ENCODE measurements at places on chromosomes 13 and 19.

GRCh38 chr13:72198042-72198441, 331.0 kb upstream of the DACH1 start:
- no peak for DNase-seq

- no peak for DNase-seq
Observed at GRCh38 chr19:35220315-35220921, 8.1 kb downstream of the FAM187B start.

DNA sequence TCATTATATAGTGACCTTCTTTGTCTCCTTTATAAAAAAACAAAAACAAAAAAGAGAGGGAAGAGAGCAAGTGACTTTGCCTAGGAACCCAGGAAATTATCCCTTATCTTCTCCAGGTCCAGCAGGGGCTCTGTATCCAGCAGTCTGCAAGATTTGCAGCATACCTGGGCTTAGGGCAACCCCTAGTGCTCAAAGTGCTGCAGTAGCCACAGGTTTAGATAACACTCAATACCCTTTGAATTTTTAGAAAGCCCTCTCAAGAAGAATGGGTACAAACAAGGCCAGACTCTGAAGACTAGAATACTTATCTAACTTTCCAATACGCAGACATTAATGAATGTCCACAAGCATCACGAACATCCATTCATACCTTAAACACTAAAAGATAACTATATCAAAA, 43.2 kb downstream of the CCNA1 start:
- DNase-seq: no peak

DNA sequence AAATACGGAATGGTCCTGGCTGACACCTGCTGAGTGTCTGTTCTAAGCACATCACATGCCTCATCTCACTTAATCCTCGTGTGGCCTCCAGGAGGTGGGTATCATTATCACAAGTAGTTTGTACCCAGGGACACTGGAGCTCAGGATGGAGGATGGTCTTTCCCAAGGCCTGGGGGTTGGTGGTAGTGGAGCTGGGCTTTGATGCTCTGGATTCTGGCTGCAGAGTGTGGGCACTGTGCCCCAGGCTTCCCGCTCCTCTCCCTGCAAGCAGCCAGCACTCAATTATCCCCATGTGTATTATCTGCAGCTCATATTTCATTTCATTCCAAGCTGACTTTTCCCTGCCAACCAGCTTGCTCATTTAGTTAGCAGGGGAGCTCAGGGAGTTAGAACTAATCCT, 52.1 kb downstream of the SIAH3 start:
- no peak for DNase-seq

DNA sequence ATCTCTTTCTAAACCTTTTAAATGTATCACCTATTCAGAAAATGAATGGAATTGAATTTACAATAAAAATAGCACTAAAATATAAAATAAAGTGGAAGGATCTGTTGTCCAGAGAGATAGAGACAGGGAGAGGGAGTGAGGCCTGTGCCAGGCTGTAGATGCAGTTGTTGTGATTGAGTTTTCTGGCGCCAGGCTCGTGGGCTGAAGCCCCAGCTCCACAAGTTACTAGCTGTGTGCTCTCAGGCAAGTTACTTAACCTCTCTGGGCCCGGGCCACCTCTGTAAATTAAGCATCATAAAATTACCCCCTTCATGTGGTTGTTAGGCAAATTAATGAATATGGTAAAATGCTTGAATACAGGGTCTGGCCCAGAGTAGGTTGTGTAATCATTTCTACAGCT, 52.3 kb upstream of the USP29 start:
- no peak for DNase-seq

DNA sequence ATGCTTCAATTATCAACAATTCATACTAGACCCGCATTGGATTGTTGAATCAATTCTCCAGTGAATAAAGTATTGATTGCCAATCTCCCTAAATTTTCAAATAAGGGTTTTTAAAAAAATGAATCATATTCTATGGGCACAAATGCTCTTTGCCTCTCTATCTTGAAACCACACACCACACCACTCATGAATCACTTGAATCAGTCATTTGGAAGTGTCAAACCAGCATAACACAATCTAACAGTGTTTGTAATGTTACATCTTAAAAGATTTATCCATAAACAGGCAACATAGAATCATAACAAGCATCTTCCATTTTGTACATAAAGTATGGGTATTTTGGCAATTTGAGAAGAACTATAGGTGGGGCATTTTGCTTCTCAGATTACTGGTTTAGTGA, 219.5 kb upstream of the MIR17HG start:
- no peak for DNase-seq

DNA sequence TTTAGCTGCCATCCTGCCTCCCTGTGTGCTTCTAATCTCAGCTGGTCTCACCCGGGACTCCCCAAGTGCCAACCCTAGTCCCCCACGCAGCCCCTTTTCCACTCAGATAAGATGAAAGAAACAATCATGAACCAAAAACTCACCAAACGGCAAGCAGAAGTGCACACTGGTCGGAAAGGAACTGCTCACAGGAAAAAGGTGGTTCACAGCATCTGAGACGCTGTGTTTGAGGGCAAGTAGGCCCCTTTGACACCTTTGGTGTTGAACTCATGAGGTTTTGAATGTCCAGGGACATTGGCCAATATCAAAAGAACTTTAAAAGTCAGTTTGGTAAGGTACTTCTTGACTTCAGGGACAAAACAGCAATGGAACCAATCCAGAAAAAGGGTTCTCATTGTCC, 20.4 kb upstream of the ACOD1 start:
- DNase-seq: no peak

GRCh38 chr19:55552620-55553019, 7.3 kb upstream of the SBK3 start:
- DNase-seq: no peak

- no peak for DNase-seq
Observed at GRCh38 chr19:30521937-30522336, 149.8 kb downstream of the ZNF536 start.

- no peak for DNase-seq
Observed at GRCh38 chr13:112240076-112240475, 136.1 kb upstream of the SPACA7 start.

DNA sequence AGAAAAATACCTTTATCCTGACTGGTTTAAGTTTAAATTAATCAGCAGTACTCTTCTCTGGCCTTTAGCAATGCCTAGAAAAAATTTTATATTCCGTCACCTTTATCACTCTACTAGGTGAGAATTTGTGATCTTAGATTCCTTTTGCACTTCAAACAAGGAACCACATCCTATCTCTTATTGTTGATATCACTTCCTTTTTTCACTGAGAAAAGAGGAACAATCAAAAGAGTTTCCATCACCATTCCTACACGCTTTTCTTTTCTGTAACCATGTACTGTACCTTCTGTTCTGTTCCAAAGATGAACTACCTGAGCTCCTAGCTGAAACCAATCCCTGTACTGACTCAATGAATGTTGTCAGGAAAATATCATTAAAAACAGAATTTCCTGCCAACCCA, 1379.0 kb upstream of the MIR17HG start:
- no peak for DNase-seq

DNA sequence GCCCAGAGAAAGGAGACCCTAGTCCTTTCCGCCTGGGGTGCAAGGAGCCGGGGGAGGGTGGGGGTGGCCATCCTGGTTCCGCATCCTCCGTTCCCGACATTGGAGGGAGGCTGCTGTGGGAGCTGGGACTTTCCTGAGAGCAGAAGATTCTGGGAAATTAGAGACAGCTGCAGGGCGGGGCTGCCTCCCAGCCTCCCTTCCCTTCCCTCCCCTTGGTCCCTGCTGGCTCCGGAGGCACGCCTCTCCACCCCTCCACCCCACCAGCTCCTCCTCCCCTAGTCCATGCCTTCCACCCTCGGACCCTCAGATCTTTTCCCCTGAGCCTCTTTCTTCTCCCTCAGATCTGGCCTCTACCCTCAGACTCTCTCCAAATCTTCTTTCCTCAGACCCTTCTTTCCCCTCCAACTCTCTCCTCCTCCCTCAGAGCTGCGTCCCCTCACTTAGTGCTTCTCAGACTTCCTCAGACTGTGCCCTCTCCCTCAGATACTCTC, 3.1 kb upstream of the BCL3 start:
- DNase-seq: no peak

DNA sequence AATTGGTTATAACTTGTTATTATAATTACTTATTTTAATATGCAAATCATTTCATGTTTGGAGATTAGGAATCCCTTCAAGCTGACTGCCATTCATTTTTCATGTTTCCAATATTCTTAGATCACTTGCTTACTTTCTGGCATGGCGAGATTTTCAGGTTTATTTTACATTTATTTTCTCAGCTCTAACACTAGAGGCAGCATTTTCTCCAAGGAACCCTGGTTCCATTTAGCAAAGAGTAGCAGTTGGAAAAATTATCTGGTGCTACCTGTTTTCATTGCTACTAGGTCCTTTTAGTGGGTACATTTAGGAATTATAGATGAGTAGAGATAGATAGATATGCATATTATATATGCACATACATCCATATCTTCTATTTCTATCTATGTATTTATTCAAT, 90.9 kb upstream of the TRPC4 start:
- DNase-seq: no peak

DNA sequence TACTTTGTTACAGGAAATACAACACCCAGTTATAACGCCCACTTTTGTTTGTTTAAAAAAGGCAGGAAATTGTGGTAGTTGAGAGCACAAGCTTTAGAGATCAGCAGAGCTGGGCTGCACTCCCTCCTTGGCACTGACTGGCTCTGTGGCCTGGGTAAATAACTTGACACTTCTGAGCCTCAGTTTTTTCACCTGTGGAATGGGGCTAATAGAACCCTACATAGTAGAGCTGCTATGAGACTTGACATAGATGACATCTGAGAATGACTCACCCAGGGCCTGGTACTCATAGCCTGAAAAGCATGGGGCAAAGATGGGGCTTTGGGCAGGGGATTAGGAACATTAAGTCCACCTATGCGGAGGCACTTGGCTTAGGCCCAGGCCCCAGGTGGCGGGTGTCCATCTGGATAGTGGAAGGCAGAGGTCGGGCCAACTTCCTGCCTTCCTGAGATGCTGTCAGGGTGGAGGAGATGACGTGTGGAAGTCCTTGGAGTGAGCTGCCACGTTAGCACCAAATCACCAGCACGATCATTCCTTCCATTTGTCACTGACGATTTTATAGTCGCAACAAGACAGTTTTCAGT, 159.1 kb downstream of the KATNAL1 start:
- peak; percentile 12 for DNase-seq

GRCh38 chr19:45640849-45641273, 1.7 kb upstream of the EML2 start:
- DNase-seq: no peak

DNA sequence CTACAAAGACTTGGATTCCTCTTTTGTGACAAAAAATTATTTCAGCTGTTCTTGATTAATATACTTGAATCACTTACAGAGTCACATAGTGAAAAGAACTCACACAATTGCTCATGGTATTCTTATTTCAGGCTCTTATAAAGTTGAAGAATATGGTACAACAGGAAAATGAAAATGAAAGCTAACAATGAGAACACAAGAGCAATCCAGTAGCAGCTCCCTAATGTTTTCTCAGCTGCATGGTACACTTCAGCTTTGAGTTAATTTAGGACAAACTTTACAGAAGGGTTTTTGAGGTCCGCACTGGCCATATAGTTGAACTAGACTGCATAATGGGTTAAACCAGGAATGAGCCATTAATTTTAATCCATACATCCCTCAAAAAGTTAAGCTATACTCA, 1261.8 kb downstream of the SLITRK5 start:
- no peak for DNase-seq

DNA sequence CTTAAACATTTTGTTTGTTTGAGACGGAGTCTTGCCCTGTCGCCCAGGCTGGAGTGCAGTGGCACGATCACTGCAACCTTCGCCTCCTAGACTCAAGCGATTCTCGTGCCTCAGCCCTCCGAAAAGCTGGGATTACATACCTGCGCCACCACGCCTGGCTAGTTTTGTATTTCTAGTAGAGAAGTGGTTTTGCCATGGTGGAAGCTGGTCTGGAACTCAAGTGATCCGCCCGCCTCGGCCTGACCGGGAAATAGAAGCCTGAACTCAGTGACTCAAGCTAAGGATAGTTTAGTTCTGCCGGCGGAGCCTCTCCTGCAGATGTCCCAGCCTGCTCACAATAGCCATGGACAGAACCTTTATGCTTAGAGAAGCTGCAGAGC, 53.0 kb upstream of the ZNF254 start:
- DNase-seq: peak; percentile 4

DNA sequence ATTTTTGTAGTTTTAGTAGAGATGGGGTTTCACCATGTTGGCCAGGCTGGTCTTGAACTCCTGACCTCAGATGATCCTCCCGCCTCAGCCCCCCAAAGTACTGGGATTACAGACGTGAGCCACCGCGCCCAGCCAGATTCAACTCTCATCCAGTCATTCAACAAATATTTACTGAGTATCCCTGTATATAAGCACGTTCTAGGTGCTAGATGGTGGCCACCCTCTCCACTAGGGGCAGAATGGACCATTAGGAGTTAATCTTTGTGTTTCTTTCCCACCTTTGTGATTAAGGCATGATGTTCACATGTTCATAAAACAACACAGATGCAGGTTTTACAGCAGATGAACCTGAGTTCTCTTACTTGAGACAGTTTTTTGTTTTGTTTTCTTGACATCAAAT, 7.3 kb downstream of the SHKBP1 start:
- DNase-seq: no peak

GRCh38 chr19:7740682-7741054, 6.7 kb downstream of the CD209 start:
- DNase-seq: no peak

DNA sequence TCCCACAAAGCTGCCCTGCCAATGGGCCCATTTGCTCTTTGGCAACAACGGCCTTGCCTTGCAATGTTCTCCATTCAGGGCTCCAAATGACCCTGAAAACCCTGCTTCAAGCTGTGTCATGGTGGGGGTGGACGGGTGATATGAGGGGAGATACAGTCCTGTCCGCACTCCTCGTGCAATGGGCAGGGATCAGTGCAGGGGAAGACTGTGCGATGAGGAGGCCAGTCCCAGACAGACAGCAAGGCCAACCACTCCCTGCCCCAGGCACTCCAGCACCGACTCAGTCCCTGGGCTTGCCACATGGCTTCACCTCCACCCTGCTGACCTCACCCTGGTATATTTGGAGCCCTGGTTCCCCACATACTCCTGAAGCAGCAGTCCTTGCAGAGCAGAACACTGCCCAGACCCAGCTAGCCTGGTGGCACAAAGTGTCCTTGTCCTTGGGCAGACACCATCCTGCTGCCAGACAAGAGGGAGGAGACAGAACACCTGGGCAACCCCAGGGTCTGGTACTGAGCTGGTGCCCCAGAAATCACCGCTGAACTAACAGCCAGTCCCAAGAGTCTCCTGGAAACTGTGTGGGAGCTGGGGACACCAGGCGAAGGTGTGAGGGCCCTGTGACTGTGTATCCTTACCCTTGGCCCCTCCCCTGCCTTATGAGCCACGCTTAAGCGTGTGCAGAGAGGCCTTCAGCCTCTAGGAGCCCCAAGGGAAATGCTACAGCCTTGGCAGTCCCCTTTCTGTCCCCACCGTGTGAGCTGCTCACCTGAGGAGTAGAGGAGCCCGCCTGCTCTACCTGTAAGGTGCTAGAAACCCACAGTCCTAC, 9.1 kb upstream of the SLC35E1 start:
- DNase-seq: no peak

GRCh38 chr19:51607920-51608562, 22.2 kb downstream of the SIGLEC5 start:
- peak; percentile 30 for DNase-seq
